ENCODE measurements at places on chromosomes 1 and 21. TPM values are rescaled to one million over a fixed set of nuclear protein-coding genes. Genes with fewer than 3 reads are reported as not detected.

The TGFBR3 gene
- 71.2 TPM for polyA plus RNA-seq

The DYRK3 gene
- polyA plus RNA-seq, result 12.3 TPM

The TINAGL1 gene
- polyA plus RNA-seq, result 190 TPM

The ACTL8 gene
- not detected for polyA plus RNA-seq

The TCEA3 gene
- polyA plus RNA-seq, result 19.1 TPM

The S100A16 gene
- polyA plus RNA-seq, result 175 TPM

The TRIM63 gene
- polyA plus RNA-seq, result 0.11 TPM

The LMO4 gene
- polyA plus RNA-seq, result 19.4 TPM

Measured in adipose tissue (tissue), 3 donors.